ENCODE measurements at places on chromosomes 2 and 18. TPM values are rescaled to one million over a fixed set of nuclear protein-coding genes. Genes with fewer than 3 reads are reported as not detected.

Gene TNS1
- 73.1 TPM for total RNA-seq

Gene CD207
- under 0.01 TPM for total RNA-seq

Gene CAPN14
- not detected for total RNA-seq

Gene RIT2
- total RNA-seq, result not detected

Gene LRATD1
- total RNA-seq, result 5.2 TPM

Gene ASTL
- total RNA-seq, result not detected

Gene ACYP2
- total RNA-seq, result 13.0 TPM

Gene WDFY1
- total RNA-seq, result 38.1 TPM

Gene LIMS4
- 1.0 TPM for total RNA-seq

Gene DNAJC5G
- under 0.01 TPM for total RNA-seq

Gene CYP27C1
- total RNA-seq, result 2.6 TPM

Gene ICOS
- total RNA-seq, result 0.52 TPM

Gene PAX8
- total RNA-seq, result not detected

Gene SOX11
- 18.3 TPM for total RNA-seq

Gene ME2
- total RNA-seq, result 26.1 TPM

Gene CTAGE1
- not detected for total RNA-seq

Gene GATA6
- total RNA-seq, result 2.6 TPM

Gene NLRC4
- 1.6 TPM for total RNA-seq

Gene KCNG3
- total RNA-seq, result under 0.01 TPM

Gene RDH14
- 23.0 TPM for total RNA-seq

Gene ONECUT2
- not detected for total RNA-seq

Gene MYO3B
- under 0.01 TPM for total RNA-seq

Gene NCK2
- total RNA-seq, result 42.3 TPM

Gene EVA1A
- total RNA-seq, result 6.3 TPM

Gene CCDC178
- total RNA-seq, result not detected

Gene HRH4
- not detected for total RNA-seq

All from skeletal muscle tissue (tissue), 5 donors.